ENCODE measurements at places on chromosomes 7 and 10. TPM values are rescaled to one million over a fixed set of nuclear protein-coding genes. Genes with fewer than 3 reads are reported as not detected.

DNA sequence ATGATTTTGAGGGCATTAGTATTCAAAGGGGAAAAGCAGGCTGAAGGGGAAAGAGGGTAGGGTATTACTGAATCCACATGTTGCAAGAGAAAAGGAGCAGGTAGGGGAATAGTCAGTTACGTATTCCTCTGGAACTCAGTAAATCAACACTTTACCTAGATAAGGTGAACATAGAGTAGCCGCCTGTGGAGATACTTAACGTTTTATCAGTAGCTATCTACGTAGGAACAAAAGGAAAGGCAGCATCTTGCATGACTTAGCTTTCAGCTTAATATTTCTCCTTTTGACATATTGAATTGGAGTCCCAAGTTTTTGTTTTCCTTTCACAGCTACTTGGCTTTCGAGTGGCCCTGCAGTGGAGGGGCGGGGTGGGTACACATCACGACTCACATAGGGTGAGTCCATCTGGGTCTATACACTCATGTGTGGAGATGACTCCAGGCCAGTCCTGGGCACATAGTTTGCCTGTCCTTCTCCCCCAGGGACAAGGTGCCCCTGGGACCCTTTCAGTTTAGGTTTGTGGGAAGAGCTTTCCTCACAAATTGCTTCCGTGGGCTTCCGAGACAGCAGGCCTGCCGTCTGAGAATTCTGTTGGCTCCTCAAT lies 48.1 kb downstream of the CCNY start:
- no peaks in the 10 kb centered on the region for H3K27me3 ChIP-seq
- peaks cover 44% of the 10 kb centered on the region for H3K4me1 ChIP-seq
- peak overlapping the region; percentile 85 for H3K27ac ChIP-seq
- peak; percentile 74 for DNase-seq
- H3K4me3 ChIP-seq: no peak overlapping the region
- H3K36me3 ChIP-seq: no peaks in the 10 kb centered on the region

Gene CRPPA
- 7.9 TPM for total RNA-seq

Gene CPN1
- 24.9 TPM for total RNA-seq

GRCh38 chr10:24306507-24306875 lies 97.6 kb downstream of the KIAA1217 start:
- peaks cover 1% of the 10 kb centered on the region for H3K36me3 ChIP-seq
- no peak for DNase-seq
- H3K27ac ChIP-seq: no peak overlapping the region

DNA sequence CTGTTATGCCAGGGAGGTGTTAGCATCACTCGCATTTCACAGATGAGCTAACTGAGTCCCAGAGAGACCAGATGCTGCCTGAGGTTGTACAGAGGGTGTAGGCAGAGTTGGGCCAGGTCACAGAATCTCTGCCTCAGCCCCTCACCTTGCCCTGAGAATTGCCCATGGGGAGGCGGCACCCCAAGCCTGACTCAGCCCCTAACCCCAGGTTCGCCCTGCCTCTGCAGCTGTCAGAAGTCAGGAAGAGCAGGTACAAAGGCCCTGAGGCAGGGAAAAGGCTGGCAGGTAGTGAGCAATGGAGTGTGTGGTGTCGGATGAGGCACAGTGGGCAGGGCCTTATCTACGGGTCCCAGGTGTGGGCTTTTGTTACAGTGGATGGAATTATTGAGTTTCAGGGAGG lies 79.4 kb downstream of the MYL10 start:
- H3K27ac ChIP-seq: no peak overlapping the region
- H3K36me3 ChIP-seq: peaks cover 2% of the 10 kb centered on the region
- no peaks in the 10 kb centered on the region for H3K27me3 ChIP-seq

- H3K4me1 ChIP-seq: no peaks in the 10 kb centered on the region
- no peaks in the 10 kb centered on the region for H3K27me3 ChIP-seq
- H3K27ac ChIP-seq: no peak overlapping the region
- H3K4me3 ChIP-seq: no peak overlapping the region
- DNase-seq: no peak
Observed at GRCh38 chr7:93461350-93461749, 113.2 kb downstream of the CALCR start.

Data from Caco-2 (cell line).